ENCODE measurements at places on chromosomes 11 and 22.

- DNase-seq = no peak
Measured at GRCh38 chr11:91756829-91757480, 467.7 kb upstream of the FAT3 start.

DNA sequence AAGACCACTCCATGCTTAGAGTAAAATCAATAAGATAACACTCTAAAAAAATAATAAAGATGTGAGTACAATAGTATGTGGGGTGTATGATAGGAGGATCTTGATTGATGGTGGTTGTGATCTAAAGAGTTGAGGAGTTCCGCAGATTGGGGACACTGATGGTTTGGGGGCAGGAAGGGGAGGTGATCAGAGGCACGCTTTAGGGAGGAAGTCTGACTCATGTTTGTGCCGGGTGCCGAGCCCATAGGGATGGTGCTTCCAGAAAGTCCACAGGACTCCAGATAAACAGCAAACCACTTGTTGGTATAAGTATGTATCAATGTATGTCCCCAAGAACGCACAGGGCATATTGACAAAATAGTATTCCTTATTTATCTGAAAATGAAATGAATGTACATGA is 27.5 kb downstream of the LINC01488 start:
- no peak for DNase-seq

GRCh38 chr22:26210334-26210733 is 41.1 kb downstream of the SEZ6L start:
- DNase-seq = no peak

GRCh38 chr11:32931606-32932005 is 39.0 kb downstream of the QSER1 start:
- DNase-seq = no peak

GRCh38 chr11:123518496-123519054 is 88.5 kb downstream of the GRAMD1B start:
- no peak for DNase-seq

DNA sequence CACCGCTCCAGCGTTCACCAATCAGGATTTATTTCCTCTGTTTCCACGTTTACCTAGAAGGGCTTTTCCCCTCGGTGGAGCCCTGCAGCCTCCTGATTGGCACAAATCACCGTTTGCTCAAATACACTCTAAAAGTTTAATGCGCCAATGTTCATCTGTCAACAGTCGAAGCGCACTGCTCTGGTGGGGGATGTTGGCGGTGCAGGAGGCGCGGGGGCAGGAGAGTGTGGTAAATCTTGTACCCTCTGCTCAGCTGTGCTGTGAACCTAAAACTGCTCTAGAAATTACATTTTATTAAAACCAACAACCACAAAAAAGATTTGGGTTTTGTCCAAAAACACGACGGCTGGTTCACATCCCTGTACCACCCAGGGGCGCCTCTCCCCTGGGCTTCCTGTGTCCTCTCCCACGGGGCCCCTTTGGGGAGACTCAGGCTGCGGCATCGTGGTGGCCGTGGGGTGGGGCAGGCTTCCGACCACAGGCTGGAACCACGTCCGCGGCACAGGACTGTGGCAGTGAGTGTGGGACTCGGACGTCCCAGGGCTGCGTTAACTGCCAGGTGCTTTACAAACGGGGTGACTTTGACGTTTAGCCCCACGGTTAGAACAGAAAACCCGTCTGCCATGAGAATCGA is 13.5 kb downstream of the TTLL8 start:
- DNase-seq = no peak

GRCh38 chr11:64305075-64305690 is at the start of gene ESRRA:
Gene ESRRA (plus strand): TSS chr11:64305524. CDS start chr11:64307180, 1,656 bp downstream.
- peak; percentile 100 for DNase-seq

DNA sequence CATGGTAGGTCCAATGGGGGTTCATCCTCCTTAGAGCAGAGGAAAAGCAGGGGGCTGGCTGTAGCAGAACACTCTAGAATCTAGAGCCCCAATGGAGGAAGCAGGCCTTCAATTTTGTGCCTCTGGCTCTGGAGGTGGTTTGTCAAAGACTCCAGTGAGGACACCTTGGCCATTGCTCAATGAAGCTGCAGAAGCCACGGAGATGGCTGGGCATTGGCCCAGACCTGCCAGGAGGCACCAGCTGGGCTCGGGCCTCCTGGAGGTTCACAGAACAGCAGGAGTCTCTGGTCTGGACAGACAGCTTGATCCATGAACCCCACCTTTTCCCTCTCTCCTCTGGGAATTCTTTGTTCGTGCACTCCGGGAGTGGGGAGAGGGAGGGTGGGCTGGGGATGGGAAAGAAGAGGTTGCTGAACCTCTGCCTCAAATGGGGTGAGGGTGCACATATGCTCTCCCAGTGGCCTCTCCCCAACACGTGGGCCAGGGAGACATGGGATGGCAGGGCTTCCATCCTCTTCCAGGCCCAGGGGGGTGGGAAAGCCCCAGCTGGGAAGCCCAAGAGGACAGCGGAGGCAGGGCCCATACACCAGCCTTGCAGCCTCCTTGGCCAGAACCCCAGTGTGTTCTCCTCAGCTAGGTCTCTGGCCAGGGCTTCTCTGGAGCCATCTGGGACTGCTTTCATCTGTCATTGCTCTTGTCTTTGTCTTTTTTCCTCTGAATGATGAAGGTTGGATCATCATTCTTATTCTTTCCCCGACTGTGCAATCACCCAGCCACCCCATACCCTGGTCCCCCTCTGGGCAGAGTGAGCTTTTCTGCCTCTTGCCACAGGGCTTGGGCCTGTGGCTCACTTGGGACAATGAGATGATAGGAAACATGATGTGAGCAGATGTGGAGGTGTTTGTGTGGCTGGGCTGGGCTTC is 1019.4 kb downstream of the BRD1 start:
- DNase-seq = no peak

DNA sequence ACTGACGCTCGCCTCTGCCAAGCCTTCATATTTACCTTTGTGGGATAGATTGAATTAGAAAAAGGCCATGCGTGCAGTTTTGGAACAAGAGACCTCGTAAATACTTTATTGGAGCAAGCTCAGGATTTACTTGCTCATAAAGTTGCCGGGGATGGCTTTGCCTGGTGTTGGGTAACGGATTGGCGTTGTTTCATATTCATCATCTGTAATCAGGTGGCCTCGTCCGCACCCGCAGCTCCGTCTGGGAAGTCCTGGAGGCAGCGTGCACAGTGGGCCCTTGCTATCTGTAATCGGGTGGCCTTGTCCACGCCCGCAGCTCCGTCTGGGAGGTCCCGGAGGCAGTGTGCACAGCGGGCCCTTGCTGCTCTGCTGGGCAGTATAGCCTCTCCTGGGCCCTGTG is 1209.3 kb downstream of the BRD1 start:
- DNase-seq = no peak

GRCh38 chr11:12007769-12008737 is at the start of gene DKK3:
Gene DKK3 (minus strand): TSS chr11:12008626. CDS start chr11:12008582, 44 bp downstream.
- DNase-seq = no peak

DNA sequence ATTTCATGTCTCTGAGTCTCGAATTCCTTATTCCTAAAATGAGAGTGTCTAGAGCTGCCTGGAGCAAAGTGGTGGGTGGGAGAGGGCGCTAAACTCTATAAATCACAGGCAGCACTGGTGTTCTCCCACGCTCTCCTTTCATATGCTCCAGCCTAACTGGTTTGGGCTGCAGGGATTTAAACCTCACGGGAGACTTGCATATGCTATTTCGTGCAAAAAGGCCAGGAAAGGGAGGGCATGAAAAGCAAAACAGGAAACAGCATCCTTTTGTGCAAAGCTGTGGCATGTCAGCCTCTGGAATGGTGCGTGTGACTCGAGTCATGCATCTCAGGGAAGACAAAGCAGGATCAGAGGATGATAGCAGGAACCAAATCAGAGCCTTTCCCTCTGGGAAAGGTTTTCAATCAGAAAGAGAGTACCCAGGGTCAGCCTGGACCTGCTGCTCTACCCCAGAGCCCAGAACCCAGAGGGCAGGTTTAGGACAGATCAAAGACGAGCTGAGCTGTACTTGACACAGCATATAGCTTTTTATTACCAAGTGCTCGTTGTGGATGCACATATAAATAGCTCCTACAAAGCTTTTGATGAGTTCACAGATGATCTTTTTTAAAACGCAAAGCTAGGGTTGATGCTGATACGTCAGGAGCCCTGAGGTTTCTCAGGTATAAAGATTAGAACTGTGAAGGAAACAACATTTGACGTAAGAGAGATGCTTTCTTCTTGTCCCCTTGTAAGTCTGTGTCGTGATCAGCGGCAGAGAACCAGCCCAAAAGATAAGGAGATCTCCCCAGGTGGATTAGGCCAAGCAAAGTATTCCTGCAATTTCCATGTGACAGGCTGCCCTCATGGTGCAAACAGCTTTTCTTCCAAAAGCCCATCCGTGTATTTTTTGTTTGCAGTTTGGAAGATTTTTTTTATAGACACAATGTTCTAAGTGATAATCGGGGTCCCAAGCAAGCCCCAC is 46.2 kb upstream of the YWHAH start:
- DNase-seq = no peak

GRCh38 chr11:123173040-123173855 is 21.8 kb downstream of the CLMP start:
- no peak for DNase-seq

GRCh38 chr22:48297296-48297695 is 1530.4 kb downstream of the BRD1 start:
- DNase-seq = no peak

DNA sequence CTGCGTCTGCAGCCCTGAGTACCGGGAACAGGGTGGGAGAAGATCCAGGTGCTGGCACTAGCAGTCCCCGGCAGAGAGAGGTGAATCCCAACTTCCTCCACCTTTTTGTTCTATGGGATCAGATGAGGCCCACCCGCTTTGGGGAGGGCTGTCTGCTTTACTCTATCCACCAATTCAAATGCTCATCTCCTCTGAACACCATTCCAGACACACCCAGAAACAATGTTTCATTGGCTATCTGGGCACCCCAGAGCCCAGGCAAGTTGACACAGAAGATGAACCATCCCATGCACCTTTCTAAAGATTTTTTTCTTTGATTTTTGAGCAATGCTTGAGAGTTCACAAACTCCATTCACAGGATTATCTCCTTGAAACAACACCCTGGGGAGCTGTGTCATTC is 78.0 kb downstream of the PARVB start:
- no peak for DNase-seq

DNA sequence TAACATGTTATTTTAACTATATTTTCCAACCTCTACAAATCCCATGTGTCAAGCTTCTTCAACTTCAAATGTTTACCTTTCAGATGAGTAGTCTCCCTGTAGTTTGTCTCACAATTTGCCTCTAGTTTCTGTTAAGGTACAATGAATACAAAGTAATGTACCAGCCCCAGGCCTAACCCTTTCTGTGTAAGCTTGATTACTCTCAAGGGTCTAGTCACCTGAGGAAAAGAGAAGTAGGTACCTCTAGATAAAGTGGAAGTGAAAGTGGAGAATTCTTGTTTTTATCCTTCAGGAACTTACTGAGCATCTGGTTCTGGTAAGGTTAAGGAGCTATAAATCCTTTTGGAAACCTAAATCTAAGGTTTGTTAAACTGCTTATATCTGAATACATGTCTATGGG is at the start of gene OR51A7:
OR51A7 (plus strand) TSS at position 300 of the 400 bp plus-strand sequence. CDS start 3,587 bp downstream, outside the sequence.
- DNase-seq = no peak

DNA sequence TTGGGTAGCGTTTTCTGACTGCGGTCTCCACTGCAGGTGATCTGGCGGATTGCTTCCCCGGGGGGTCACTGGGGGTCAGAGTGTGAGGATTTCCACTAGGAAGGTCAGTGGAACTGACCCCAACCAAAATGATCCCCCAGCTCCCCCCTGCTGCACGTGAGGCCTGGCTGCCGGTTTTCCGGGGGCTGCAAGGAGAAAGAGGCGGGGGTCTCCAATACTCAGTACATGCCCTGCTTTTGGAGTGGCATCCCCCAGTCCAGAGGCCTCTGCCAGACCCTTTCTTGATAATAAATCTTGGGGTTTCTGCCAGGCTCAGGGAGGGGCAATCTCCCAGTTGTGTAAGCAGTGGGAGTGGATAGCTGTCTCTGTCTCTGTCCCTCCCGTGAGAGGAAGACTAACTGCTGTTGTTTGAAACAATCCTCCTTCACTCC is 71.5 kb upstream of the RTL6 start:
- peak; percentile 34 for DNase-seq

DNA sequence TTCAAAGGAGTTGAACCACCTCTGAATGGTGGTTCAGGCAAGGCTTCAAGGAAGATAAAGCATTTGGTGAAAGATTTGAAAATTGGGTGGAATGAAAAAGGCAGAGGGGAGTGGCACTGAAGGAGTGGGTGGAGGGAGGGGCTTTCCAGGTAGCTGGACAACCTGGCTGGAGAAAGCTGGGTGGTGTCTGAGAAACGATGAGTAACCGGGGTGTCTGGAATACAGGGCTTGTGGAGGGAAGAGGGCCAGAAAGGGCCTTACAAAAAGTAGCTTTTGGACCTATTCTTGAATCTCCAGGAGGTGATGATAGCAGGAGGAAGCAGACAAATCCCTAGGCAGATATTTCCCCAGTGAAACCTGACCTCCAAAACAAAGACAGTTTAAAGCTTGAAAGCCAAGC is 99.3 kb downstream of the RASSF10 start:
- DNase-seq = no peak

GRCh38 chr11:134943544-134943943 is 531.5 kb upstream of the B3GAT1 start:
- no peak for DNase-seq

DNA sequence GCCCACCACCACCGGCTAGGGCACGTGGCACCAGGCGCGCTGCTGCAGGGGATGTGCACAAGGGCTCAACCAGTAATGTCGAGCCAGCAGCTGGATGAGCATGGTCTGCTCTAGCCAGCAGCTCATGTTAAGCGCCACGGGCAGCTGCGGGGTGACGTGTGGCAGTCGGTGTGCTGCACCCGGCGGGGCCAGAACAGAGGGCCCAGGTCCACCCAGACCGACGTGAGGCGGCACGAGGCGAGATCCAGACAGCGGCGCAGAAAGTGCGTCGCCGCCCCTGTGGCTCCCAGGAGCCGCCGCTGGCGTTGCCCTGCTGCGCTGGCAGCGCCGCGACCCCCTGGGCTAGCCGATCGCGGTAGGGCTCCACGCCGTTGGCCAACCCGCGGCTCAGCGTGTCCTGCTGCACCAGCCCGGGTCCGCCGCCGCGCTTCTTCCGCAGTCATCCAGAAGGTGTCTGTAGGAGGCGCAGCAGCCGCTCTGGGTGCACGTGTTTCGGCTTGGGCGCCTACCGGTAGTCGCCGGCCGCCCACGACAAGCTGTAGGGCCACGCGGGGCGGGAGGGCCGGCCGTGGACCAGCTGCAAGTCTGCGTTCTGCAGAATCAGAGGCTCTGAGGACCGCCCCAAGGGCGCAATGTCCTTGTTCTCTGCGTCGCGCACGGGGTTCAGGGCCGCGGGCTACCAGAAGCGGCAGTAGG is 4.6 kb upstream of the GALR3 start:
- DNase-seq = no peak

- no peak for DNase-seq
Measured at GRCh38 chr22:29216873-29217666, 11.4 kb downstream of the EMID1 start.

GRCh38 chr11:86458294-86459001 is 83.8 kb downstream of the CCDC81 start:
- no peak for DNase-seq
